Pancreas (tissue), 10 donors: ENCODE measurements at places on chromosomes 5 and 9. TPM values are rescaled to one million over a fixed set of nuclear protein-coding genes. Genes with fewer than 3 reads are reported as not detected.

The SLCO6A1 gene
- not detected for total RNA-seq

GRCh38 chr9:126326228-126327005 is at the start of gene MVB12B:
MVB12B (plus strand) TSS chr9:126326829; CDS start chr9:126326930, 101 bp downstream.
- no peak for DNase-seq

DNA sequence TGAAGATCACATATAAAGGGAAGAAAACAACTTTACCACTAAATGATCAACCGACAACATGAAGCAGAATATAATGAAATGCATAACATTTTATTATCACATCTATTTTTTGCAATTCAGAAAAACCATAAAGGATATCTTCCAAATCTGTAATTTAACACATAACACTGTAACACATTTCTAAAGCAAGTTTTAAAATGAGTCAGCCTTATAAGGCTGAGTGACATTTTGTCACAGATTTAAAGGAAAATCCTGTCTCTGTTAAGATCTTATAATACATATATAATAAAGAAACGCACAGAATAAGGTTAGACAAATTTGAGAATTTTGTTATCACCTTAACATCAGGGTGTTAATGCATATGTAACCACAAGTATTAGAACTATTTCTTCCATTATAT is 198.4 kb upstream of the RASA1 start:
- no peak for DNase-seq

DNA sequence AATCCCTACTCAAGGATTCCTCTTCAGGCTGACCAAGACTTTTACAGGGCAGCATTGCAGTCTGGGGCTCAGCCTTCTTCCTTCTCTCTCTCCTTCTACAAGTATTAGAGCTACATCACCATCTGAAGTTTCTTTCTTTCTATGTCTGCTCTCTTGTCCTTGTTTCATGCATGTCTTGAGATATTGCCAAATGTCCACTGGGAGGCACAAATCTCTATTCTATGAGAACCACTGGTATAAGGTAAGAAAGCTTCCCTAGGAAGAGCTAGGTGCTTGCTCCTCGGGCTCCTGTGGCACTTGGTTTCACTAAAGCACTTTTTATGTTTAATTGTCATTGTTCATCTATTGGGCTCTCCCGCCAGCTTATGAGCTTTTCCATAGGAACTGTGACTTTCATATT is 289.2 kb upstream of the PCSK5 start:
- DNase-seq = no peak

- no peak for DNase-seq
These were observed 32.1 kb downstream of the SMARCA2 start for GRCh38 chr9:2047144-2047671.

GRCh38 chr9:99682870-99683269 is 138.8 kb upstream of the NR4A3 start:
- no peak for DNase-seq

DNA sequence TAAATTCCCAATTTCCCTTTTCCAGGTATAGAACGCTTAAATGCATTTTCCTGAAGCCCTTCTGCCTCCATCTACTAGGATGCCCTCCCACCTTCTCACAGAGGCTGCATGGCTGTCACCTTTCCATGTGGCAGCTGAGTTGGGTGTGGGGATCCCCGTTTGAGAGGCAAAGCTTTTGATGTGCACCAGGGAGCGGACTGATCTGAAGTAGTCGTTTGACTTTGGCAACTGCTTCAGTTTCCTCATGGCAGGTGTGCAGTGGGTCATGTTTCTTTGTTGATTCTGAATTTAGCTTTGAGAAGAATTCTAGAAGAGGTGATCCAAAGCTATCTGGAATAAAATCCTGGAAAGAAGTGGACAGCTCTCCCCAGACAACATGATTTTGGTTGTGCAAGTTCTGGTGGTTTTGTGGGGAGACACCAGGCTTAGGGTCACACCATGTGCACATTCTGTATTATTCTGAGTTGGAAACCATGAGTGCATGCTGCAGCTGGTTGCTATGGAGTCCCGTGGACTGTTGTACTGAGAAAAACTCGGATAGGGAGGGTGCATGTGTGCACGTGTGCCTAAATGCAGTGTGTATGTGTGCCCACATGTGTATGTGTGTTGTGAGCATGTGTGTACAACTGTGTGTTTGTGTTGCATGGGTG is 63.5 kb downstream of the GADD45G start:
- no peak for DNase-seq

DNA sequence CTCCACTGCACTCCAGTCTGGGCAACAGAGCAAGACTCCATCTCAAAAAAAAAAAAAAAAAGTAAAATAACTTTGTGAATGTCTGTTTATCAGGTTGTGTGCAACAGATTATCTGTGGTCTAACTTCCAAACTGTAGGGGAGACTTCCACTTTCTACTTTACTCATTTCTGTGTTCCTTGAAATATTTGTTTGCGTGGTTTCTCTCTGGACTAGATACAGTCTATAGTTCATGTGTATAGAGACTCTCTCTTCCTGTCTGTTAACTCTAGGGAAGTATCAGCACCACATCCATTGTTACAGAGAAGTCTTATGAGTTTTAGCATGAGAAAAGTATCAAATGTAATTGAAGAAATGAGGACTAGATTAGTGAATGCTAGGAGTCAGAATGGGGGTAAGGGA is 168.3 kb downstream of the LPAR1 start:
- DNase-seq = no peak
